ENCODE measurements at places on chromosomes 11 and 22.

GRCh38 chr11:121767433-121767832 lies 314.7 kb upstream of the SORL1-AS1 start:
- no peak for DNase-seq

DNA sequence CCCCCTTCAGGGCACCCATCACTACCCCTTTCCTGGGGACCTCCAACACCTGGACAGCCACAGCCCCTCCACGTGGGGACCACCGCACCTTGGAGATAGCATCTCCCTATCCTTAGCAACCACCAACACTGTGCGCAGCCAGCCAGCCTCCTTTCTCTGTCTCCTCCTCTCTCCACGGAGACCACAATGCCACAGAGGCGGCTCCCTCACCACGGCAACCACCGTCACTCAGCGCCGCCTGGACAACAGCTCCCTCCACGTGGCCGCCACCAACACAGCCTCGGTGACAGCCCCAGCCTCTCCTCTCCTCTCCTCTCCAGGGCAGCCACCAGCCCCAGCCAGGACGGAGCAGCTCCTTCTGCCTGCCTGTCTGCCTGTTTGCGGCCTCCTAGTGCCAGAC lies 10.5 kb downstream of the ELFN2 start:
- peak; percentile 47 for DNase-seq

DNA sequence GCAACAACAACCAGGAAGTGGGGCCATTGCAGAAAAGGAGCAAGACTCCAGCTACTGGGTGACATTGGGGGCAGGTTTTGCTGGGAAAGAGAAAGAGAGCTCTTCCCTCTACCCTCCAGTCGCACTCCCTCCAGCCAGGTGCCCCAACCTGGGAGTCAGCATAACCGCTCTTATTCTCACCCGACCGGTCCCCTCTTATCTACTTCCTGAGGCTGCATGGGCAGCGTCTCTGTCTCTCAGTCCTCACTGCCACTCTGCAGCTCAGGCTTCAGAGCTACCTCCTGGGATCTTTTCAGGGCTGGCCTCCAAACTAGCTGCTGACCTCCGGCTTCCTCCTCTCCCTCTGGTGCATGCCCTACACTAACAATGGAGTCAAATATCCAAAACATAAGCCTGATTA lies 5.1 kb downstream of the ZNF70 start:
- DNase-seq: no peak

DNA sequence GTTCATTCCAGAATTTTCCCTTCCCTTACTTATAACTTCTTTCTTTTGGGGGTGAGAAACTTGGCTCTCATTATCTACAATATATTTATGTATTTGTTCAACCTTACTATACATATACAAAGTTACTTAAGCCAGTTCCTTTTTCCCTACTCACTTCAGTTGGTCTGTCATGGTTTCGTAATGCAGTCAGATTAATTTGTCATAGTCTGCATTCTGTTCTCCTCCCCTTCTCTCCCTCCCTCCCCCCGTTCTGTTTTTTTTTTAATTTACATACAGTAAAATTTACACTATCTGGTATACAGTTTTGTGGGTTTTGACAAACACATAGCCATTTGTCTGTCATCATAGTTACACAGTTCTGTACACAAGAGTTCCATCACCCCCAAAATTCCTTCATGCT lies 71.8 kb upstream of the ADORA2A start:
- no peak for DNase-seq

DNA sequence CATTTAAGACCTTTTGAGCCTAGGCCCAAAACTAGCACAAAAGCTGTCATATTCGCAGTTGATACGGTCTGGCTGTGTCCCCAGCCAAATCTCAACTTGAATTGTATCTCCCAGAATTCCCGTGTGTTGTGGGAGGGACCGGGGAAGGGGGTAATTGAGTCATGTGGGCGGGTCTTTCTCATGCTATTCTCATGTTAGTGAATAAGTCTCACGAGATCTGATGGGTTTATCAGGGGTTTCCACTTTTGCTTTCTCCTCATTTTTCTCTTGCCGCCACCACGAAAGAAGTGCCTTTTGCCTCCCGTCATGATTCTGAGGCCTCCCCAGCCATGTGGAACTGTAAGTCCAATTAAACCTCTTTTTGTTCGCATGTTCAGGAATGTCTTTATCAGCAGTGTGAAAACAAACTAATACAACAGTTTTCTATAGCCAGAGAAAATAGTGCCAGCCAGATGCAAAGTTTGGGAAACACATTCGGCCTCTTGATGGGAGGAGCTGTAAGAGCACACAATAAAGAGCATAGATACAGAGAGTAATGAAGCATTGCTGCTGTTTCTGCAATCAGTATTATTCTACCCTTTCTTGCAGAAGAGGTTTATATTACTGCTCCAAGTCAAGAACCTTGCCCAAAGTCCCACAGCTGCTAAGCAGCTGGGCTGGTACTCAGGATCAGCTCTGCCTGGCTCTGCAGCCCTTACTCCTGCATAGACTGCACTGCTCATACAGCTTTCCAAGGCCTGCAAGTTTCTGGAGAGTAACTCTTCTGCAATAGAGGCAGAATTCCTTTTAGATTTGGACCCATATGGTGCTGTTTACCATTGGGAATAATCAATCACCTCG lies 2.0 kb upstream of the ZNF195 start:
- DNase-seq: no peak

DNA sequence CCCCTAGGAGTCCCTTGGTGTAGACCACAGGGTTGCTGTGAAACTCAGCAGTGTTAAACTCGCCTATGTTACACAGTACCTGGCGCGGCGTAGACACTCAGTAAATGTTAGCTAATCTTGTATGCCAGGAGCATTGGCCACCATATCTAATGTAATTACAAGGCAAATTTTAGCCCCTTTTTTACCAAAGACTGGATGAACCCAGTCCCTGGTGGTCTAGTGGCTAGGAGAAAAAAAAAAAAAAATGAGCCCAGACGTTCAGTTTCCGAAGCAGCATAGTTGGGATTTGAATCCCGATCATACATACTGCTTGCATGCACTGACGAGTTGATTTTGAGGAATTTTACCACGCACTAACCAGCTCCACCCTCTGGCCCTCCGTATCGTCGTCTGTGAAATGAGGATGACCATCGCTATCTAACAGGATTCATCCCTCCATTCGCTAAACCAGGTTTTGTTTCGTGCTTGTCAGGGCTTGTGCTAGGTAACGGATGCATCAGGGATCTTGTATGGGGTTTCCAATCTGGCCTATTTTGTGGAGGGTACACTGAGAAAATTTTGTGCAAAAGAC lies 688 bp downstream of the PTS start:
- no peak for DNase-seq

DNA sequence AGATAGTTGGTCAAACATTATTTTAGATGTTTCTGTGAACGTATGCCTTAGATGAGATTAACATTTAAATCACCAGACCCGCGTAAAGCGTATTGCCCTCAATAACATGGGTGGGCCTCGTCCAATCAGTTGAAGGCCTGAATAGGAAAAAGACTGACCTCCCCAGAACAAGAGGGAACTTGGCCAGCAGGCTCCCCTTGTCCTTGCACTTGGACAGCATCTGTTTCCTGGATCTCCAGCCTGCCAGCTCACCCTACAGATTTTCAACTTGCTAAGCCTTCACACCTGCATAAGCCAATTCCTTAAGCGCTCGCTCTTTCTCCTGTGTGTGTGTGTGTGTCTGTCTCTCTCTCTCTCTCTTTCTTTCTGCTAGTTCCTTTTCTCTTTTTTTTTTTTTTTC lies 8.2 kb downstream of the TOM1 start:
- no peak for DNase-seq

DNA sequence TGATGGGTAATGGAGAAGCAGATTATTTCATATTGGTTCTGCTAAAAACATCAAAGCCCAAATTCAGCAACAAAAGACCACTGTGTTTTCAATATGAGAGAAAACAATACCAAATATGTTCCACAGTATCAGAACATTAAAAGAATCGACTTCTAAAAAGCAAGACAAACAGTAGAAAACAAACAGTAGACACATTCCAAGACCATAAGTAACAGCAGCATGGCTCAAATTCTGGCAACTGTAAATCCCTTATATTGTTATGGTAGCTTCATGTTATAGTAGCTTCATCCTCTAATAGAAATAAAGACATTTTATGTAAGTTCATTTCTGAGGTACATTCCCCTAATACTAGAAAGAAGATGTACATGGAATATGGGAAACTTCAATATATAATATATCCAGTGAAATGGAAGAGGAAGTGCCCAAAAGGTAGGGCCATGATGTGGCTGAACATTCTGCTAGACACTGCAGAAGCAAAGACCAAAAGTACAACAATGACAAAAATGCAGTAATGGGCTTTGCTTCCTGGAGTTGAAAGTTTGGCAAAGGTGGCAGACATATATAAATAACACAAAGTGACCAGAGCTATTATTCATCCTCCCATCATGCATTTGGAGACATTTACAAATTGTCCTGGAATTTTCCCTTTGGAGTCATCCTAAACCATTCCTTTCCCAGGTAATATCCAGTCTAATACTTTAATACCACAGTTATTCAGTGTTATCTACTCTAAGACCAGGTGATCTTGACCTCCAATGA lies 299.9 kb downstream of the DCDC1 start:
- DNase-seq: no peak

DNA sequence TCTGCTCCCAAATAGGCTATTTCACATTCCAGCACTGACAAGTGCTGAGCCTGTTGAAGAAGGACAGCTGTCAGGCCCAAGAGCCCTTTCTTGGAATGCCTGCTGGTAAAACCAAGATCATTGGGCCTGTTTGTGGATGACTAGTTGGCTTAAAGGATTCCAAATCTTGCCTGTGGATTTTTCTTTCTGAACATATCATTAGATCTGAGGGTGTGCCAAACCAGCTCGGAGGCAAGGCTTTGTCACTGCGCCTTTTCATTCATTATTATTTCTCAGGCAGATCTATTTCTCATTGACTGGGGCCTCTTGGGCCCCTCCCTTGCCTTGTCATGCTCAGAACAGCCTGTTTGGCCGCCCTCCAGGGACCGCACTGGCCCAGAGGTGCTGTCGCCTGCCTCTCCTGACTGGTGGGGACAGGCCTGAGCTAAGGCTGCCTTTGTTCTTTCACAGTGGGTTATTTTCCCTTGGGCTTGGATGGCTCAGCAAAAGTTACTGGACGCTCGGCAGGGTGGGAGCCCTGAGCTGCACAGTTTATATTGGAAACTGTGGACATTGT lies 222.7 kb upstream of the SESN3 start:
- DNase-seq: peak; percentile 15

GRCh38 chr11:111514216-111515031 lies at the start of gene HOATZ:
TSS of gene HOATZ (plus strand) at chr11:111514778. CDS start at chr11:111514785, 7 bp downstream.
- DNase-seq: peak; percentile 7

DNA sequence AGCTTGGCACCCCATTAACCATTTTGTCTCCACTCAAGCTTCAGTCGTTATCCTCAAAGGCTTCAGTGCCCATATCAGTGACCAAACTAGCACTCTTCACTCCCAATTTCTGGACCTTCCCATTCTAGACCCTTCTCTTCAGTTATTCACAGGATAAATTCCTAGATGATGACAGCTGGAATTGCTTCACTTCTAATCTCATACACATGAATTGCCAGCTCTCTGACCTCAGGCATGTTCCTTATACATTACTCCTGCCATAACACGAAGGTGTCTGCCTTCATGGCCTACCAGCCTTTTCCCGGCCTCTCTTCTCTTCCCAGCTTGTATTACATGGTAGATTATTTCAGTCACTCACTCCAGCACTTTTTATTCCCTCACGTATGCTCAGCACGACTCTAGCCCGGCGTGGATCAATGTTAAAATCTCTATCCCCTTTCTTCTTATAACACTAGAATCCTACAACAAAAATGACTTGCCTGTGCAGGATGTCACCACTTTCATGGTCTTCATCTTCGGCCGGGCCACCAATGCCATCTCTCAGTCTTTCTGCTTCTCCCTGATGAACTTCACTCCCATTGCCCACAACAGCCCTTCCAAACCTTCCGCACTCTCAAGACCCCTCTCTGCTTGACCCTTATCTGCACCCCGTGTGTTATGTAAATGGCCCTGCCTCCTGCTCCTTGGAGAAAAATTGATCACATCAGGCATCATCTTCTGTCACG lies 36.9 kb downstream of the EIF3F start:
- DNase-seq: no peak

DNA sequence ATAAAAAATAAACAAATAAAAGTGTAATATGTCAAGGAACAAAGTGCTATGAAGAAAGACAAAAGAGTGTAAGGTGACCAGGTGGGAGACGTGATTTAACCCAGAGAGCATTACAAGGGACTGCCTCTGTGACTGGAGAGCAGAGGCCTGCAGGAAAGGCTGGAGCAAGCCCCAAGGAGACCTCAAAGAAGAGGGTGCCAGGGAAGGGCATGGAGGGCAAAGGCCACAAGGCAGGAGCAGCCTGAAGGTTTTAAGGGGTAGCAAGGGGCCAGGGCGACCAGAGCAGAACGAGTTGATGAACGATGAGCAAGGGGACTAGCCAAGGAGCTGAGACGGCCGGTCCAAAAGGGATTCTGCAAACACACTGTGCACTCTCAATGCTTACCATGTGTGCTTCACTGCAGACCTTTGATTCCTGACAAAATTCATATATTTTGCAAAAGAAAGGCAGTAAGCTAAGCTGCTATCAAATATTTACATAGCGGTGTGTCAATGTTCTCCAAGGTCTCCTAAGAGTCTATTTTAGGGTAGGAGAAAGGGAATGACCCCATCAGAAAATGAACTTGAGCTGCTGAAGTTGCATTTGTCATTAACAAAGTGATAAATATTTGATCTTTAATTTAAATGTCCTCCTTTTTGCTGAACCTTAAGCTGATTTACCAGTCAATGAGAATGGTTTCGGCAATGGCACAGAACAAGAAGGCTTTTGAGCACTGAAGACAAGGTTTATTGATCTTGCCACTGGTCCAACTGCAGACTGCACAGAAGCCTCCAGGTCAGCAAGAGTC lies 50.5 kb downstream of the SMCO4 start:
- DNase-seq: no peak

DNA sequence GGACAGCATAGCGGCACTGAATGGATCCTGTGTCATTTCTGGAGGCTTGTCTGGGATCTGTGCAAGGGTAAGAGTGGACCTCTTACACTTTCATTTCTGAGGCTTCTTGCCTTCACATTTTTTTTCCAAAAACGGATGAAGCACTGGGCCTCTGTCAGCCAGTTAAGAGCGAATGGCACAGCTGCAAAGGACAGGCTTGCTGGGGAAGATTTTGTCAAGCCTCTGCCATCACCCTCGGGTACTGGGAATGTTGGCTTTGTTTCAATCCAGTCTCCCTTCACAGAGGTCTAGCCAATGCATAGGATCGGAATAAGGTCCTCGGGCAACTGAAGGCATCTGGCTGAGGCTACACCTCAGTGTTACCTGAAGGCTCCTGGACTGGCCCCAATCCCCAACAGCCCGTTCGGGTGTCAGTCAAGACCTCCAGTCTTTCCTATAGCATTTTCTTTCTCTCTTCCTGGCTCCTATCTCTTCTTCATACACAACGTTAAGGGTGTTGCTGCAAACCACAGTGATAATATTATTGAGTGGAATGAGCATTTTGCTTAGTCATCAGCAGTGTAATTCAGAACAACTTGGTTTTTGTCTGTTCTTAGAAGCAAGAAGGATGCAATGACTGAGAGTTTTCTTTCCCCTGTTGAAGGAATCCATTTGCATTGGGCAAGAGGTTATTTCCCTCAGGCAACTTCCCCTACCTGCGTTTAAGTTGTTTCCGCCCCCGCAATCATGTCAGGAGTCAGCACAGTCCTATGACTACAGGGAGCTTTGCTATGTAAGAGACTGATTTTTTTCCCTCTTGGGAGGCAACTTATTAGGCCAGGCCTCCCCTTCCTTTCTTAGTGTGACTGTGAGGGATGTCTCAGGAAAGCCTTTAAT lies 22.8 kb downstream of the NPAT start:
- DNase-seq: no peak

Data from substantia nigra (tissue), 51 donors.